ENCODE measurements at places on chromosomes 6 and 20.
A peak's percentile ranks its signal among the peaks of the same experiment; 100 is the strongest.

DNA sequence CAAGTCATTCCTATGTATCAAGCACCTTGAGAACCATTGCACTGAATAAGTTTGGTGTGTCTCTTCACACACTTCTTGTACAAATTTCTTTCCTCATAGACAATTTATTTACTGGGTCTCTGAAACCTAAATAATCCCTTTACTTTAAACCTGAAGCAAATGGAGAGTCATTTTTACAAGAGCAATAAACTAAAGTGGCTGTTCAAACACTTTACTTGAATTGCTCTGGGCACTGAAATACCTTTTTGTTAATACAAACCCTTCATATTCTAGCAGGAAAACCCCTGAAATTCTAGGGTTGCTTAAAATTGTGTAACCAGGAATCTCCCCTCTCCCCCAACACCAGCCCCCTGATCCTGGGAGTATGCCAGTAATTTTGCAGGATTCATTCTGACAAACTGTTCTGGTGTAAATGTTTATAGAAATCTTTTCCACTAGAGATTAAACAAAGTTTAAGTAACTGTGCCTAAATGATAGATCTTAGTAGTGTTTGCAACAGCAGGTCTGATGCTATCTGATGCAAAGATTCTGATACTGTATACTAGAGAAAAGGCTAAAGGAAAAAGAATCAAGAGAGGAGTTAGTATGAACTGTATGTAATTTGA is 13.4 kb downstream of the RSPO3 start:
- no peak for DNase-seq

- DNase-seq = no peak
These were observed 9.6 kb downstream of the KLHL32 start for GRCh38 chr6:96934087-96934486.

DNA sequence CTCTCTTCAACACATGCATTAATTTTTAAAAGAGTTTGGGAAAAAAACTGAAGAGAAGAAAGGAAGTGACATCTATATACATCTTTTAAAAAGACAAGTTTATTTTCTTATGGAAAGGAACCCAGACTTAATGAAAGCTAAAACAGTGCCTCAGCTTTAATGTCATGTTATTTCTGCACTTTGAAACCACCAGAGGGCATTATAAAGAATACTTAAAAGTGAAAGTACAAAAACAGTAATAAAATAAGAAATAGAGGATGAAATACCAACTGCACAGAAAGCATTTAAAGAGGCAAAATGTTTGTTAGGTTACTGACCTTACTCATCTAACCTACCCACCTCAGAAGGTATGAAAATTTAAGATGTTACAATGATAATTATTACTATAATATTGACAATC is 98.8 kb downstream of the HUS1B start:
- DNase-seq = no peak

DNA sequence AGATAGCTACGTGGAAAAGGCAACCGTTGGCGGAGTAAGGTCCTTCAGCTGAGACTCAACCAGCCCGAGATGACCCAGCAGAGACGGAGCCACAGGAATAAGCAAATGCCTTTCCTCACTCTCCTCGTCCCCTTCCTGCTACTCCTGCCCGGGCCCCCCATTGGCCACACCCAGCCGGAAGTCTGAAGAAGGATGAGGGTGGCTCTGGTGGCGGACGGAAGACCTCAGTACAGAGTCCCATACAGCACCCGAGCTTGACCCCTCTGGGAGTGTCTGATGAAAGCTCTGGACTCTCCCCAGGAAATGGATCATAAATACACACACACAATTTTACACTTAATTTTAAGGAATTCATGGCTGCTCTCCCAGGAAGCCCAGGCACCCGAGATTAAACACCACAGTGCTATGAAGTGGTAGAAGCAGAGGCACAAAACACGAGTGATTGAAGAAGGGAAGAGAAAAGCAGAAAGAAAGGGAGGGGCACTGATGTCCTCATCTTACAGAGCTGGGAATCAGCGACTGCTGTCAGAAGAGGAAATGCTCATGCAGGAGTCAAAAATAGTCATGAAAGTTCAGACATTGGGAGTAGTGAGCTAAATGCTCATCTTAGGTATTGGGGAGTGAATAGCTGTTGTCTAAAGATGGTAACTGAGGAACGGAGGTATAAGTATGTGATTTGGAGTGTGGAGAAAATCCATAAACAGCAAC is 125.6 kb downstream of the BANF2 start:
- DNase-seq = no peak

DNA sequence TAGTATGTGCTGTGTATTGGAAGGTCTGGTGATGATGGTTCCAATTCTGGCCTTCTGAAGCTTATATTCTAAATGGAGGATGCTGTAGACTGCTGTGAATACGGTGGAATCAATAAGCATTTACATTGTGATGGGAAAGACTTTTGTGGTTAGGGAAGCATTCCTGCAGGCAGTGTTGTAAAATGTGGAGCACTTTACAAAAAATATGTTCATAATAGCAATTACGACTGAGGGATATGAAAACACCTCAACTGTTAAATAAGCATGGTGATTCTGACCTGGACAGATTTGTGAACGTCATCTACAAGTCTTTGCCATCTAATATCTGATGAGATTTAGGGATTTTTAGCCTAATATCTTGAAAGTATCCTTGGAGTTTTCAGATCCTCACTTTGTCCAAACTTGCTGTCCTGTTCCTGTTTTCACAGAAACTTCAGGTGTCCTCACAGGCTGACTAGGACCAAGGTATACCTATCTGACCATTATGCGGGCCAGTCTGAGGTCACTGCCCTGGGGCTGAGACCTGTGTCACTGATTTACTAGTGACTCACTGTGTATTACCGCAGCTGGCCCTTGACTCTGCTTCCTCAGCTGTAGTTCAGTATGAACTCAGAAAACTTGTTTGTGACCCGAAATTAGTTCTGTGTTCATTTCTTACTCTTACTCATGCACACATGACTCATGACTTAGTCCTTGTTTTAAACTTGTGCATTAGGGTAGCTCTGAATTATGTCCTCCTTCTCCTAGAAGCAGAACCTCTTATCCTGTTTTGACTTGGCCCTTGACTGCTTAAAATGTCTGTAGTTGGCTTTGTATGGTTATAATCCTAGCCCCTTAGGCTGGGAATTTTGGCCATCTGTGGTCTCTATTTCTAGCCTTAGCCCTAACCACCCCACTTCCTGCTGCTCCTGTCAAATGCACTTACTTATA is 343.0 kb downstream of the CDKAL1 start:
- no peak for DNase-seq

- peak; percentile 35 for DNase-seq
These were observed 102.1 kb downstream of the ATG5 start for GRCh38 chr6:106223300-106223930.
